Right lung (tissue), 10 donors: ENCODE measurements at places on chromosomes 5 and 9.

- DNase-seq = no peak
Observed at GRCh38 chr5:147093138-147093537, 141.7 kb upstream of the STK32A start.

- DNase-seq = no peak
Observed at GRCh38 chr5:156378159-156378558, 51.2 kb downstream of the SGCD start.

DNA sequence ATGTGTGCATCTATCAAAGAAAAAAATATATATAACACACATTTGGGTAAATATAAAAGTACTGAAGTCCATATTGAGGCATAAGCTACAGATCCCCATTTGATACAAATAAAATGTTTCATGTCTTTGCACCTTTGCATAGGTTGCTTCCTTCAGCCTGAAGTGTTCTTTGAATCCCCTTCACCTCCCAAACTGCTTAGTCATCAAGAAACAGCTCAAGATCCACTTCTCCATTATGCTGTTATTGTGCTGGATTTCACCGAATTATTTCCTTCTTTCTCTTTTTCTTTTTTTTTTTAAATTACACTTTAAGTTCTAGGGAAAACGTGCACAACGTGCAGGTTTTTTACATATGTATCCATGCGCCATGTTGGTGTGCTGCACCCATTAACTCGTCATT, 419.1 kb downstream of the ENC1 start:
- no peak for DNase-seq

GRCh38 chr5:167592114-167592513, 699.3 kb upstream of the WWC1 start:
- no peak for DNase-seq

- no peak for DNase-seq
Observed at GRCh38 chr9:128406848-128407391, 13.7 kb upstream of the CERCAM start.
